Hematopoietic multipotent progenitor cell (in vitro differentiated cells): ENCODE measurements at places on chromosomes 3 and 15.
A peak's percentile ranks its signal among the peaks of the same experiment; 100 is the strongest.

GRCh38 chr15:100125401-100126191 lies 216.2 kb downstream of the ADAMTS17 start:
- DNase-seq: no peak

- DNase-seq: no peak
Measured at GRCh38 chr15:99568625-99569352, 3.0 kb downstream of the MEF2A start.

DNA sequence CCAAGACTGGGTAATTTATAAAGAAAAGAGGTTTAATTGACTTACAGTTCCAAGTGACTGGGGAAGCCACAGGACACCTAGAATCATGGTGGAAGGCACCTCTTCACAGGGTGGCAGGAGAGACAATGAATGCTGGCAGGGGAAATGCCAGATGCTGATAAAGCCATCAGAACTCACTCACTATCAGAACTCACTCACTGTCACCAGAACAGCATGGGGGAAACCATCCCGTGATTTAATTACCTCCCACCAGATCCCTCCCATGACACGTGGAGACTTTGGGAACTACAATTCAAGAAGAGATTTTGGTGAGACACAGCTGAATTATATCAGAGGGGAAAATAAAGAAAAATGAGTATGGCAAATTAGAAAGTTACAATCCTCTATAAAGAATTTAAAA lies 310.9 kb downstream of the BCHE start:
- no peak for DNase-seq

- DNase-seq: no peak
Measured at GRCh38 chr3:185714085-185714484, 110.8 kb downstream of the IGF2BP2 start.

DNA sequence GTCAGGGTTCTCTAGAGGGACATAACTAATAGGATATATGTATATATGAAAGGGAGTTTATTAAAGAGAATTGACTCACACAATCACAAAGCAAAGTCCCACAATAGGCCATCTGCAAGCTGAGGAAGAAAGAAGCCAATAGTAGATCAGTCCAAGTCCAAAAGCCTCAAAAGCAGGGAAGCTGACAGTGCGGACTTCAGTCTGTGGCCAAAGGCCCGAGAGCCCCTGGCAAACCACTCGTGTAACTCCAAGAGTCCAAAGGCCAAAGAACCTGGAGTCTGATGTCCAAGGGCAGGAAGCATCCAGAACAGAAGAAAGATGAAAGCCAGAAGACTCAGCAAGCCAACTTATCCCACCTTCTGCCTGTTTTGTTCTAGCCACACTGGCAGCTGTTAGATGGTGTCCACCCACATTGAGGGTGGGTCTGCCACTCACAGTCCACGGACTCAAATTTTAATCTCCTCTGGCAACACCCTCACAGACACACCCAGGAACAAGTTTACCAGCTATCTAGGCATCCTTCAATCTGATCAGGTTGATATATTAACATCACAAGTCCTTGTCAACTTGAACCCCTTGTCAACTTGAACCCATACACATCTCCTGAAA lies 54.2 kb upstream of the ACAD9 start:
- DNase-seq: no peak

- no peak for DNase-seq
Measured at GRCh38 chr3:149195221-149195620, 26.4 kb downstream of the CP start.

- DNase-seq: peak; percentile 48
Measured at GRCh38 chr3:141426404-141427034, 58.2 kb downstream of the ZBTB38 start.

GRCh38 chr15:20671675-20672074 lies 130.1 kb upstream of the GOLGA6L6 start:
- DNase-seq: no peak

- no peak for DNase-seq
Measured at GRCh38 chr3:128256131-128256530, 102.8 kb downstream of the EEFSEC start.

- no peak for DNase-seq
Measured at GRCh38 chr3:10383850-10384248, 62.9 kb upstream of the SEC13 start.

GRCh38 chr3:9744162-9744561 lies 5.6 kb upstream of the OGG1 start:
- no peak for DNase-seq

- no peak for DNase-seq
Measured at GRCh38 chr15:69663982-69664381, 211.4 kb downstream of the RPLP1 start.

- no peak for DNase-seq
Measured at GRCh38 chr3:99119385-99119784, 217.9 kb upstream of the DCBLD2 start.

GRCh38 chr15:29677871-29678461 lies 144.3 kb downstream of the TJP1 start:
- DNase-seq: no peak

DNA sequence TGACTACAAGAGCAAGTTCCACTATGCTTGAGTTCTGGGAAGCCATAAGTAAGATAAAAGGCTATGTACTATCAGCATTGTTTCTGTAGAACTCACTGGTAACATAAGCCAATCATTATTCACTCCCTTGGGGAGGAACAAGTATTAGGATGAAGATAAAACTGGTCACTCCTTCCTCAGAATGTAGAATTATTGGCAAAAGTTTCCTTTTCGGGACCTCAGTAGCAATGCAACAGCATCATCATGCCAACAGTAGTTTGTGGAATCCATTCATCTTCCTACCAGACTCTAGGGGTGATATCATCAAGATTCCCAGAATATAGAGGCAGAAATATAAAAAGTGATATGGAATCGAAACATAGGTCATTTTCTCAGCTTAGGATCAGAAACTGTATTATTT lies 209.5 kb downstream of the PLOD2 start:
- DNase-seq: no peak

- no peak for DNase-seq
Measured at GRCh38 chr3:11413071-11413470, 140.9 kb downstream of the ATG7 start.

GRCh38 chr3:45682786-45683185 lies 6.4 kb upstream of the SACM1L start:
- DNase-seq: no peak

DNA sequence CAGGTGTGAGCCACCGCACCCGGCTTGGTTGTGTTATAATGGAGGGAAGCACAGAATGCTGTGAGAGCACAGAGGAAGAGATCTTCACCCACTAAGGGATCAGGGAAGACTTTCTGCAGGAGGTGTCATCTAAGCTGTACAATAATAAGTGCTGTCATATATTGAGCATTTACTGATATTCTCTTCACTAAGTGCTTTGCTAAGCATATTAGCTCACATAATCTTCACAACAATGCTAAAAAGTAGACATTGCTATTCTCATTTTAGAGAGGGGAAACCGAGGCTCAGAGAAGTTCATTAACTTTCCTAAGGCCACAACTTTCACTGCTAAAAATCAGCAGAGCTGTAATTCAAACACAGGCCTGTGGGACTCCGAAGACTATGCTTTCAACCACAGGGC lies 115.3 kb downstream of the CORO2B start:
- no peak for DNase-seq

DNA sequence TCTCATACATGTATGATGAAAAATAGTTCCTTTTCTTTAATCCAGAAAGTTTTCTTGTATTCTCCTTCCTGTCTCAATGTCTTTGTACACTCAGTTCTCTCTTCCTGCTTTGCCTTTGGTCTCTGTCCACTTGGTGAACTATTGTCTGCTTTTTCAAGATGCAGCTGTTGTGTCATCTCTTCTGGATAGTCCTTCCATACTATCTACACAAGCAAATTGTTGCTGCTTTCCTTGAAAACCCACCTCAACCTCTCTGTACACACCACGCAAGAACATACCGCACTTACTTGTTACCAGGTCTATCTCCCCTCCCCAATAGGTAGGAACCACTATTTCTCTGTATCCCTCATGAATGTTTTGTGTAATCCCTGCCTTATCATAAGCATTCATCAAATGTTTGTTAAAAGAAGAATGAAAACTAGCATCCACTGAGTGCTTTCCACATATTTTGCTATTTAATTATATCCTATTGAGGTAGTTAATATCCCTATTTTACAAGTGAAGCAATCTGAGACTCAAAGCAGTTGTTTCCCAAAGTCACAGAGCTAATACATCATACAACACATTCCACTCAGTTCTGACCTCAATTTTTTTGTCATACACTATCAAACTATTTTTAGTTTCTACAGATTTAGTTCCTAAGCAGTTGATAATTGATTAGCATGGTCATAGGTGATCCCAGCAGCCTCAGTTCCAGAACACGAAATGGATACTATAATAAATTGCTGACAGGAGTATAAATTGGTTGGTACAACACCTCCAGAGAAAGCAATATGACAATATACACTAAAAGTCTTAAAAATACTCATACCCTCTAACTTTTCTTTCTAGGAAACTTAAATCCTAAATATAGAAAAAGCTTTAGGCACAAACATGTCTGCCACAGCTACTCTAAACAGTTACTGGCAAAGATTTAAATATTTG lies 19.6 kb downstream of the HACL1 start:
- DNase-seq: no peak

DNA sequence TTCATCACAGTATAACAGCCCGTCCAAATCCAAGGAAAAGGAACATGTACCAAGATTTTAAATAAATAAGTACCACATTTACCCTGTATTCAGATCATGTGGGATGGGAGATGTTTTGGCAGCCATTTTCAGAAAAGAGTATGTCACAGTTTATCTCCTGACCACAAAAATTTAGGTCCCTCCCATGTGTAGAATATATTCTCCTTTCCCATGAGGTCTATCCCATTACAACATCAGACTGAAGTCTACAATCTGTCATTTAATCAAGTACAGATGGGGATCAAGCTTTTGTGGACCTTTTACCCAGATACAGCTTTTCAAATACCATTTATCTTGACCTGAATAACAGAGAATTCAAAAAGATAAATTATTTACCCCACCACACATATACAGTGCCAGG lies 444.5 kb downstream of the PLOD2 start:
- DNase-seq: no peak

- DNase-seq: no peak
Measured at GRCh38 chr3:9779075-9779593, 9.4 kb upstream of the CAMK1 start.

GRCh38 chr3:184359610-184360009 lies 1.8 kb downstream of the CLCN2 start:
- DNase-seq: no peak

GRCh38 chr3:189144645-189145044 lies 27.1 kb upstream of the TPRG1 start:
- peak; percentile 43 for DNase-seq

DNA sequence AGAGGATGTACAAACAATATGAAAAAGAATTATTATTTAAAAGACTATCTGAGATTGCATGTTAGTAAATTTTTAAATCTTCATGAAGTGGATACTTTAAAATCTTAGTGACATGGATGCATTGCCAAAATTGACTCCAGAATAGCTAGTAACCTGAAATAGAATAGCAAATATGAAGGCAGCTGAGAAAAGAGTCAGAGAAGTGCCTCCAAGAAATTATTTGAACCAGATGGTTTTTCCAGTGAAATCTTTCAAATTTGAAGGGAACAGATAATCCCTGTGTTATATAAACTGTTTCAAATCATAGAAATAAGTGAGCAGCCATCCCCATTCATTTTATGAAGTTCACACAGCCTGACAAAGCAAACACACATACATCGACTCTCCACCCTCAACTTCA lies 29.6 kb downstream of the FSIP1 start:
- DNase-seq: no peak

GRCh38 chr15:101068523-101068960 lies 149.4 kb downstream of the LRRK1 start:
- DNase-seq: no peak

GRCh38 chr3:117786349-117786748 lies 1076.8 kb downstream of the TUSC7 start:
- no peak for DNase-seq

- DNase-seq: peak; percentile 46
Measured at GRCh38 chr3:194032828-194033435, 103.0 kb upstream of the HES1 start.

- DNase-seq: no peak
Measured at GRCh38 chr3:114356066-114356465, 62.2 kb downstream of the TIGIT start.

DNA sequence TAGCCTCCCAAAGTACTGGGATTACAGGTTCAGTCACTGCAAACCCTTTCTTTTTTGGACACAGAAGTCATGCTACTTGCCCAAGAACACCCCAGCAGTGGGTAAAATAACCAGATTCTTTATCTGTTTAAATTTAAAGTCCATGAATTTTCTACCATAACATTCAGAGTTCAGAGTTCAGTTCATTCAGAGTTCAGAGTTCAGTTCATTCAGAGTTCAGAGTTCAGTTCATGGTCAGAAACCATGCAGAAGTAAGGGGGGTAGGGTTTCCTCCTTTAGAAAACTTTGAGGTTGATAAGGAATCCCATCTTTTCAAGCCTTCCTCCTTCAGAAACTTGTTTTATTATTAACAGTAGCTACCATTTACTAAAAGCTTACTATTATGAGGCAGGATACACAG lies 43.2 kb downstream of the RAF1 start:
- no peak for DNase-seq

GRCh38 chr3:52240059-52240885 lies 1.3 kb upstream of the TWF2 start:
- no peak for DNase-seq

GRCh38 chr3:100335434-100335833 lies 877 bp downstream of the NIT2 start:
- DNase-seq: peak; percentile 31

DNA sequence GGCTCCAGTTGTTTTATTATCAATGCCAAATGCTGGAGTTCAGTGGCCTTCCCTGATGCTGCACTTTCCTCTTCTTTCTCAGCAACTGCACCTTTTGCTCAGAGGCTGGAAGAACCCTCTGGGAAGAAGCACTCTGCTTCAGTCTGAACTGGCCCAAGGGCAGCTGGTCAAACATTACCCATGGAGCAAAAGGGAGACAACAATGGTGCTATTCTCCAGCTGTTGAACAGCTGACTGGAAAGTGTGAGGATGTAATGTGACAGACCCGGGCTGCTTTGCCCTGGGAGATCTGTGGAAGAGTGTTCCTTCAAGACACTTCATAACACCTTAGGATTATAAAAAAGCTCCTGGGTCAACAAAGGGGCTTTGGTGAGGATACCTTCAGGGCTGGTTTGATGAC lies 84.9 kb downstream of the EPHB1 start:
- DNase-seq: no peak

- DNase-seq: no peak
Measured at GRCh38 chr3:183868796-183869195, 15.9 kb downstream of the PARL start.
